Activated CD8-positive, alpha-beta memory T cell treated with anti-CD3 and anti-CD28 coated beads for 1 hour (primary cell): ENCODE measurements at places on chromosomes 3 and 15.

GRCh38 chr15:100263721-100264455 lies 77.9 kb downstream of the ADAMTS17 start:
- DNase-seq, result no peak

DNA sequence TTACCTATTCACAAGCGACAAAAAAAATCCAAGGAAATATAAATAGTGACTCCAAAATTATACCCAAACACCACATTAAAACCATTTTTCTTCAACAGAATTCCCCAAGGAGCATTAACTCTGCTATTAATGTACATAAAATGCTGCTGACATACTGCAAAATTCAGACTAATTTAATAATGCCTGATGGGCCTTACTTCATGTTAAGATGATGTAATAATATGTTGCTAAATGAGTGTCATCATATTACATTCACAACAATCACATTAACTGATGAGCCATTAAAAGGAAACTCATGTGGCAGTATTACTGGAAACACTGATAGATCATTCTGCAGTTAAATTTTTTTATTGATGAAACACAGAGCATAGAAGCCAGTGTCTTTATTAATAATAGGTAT lies 204.9 kb upstream of the CGNL1 start:
- no peak for DNase-seq

DNA sequence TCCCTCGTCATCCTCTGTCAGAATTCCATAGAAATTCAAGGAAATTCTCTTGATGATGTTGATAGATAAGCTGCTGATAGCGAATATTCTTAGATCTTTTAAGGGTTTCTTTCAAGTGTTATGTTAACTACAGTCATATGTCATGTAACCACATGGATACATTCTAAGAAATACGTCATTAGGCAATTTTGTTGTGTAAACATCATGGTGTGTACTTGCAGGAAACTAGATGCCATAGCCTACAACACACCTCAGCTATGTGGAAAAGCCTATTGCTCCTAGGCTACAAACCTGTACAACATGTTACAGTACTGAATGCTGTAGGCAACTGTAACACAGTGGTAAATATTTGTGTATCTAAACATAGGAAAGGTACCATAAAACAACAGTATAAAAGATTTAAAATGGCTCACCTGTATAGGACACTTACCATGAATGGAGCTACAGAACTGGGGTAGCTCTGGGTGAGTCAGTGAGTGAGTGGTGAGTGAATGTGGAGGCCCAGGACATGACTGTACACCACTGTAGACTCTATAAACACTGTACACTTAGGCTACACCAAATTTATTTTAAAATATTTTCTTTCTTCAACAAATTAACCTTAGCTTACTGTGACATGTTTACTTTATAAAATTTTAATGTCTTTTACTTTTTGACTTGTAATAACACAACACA lies 34.6 kb downstream of the GLDN start:
- DNase-seq, result no peak

- DNase-seq, result no peak
Measured at GRCh38 chr15:34055868-34056595, 17.0 kb upstream of the AVEN start.

GRCh38 chr15:49313650-49314049 lies 109.4 kb upstream of the FGF7 start:
- DNase-seq, result no peak

- no peak for DNase-seq
Measured at GRCh38 chr3:186880406-186880805, 37.9 kb downstream of the ADIPOQ start.

GRCh38 chr3:112143689-112144088 lies 10.6 kb upstream of the GCSAM start:
- no peak for DNase-seq

- DNase-seq, result no peak
Measured at GRCh38 chr3:16181361-16181760, 6.9 kb downstream of the GALNT15 start.

GRCh38 chr3:73324203-73325155 lies 263.0 kb downstream of the EBLN2 start:
- no peak for DNase-seq
